ENCODE measurements at places on chromosomes 1 and 21.

GRCh38 chr1:145782272-145783099, 41.4 kb downstream of the RNF115 start:
- DNase-seq = no peak

GRCh38 chr1:186620566-186621350, 59.5 kb downstream of the PTGS2 start:
- DNase-seq = no peak

GRCh38 chr1:42684139-42684538, 1.9 kb downstream of the YBX1 start:
- DNase-seq = peak; percentile 15

DNA sequence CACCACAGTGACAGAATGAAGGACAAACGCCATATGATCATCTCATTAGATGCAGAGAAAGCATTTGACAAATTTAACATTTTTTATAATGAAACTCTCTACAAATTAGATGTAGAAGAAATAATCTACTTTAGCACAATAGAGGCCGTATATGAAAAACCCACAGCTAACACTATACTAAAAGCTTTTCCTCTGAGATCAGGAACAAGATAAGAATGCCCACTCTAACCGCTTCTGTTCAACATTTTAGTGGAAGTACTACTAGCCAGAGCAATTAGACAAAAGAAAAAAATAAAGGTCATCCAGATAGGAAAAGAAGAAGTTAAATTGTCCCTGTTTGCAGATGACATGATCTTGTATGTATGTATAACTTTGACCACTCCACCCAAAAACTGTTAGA, 109.7 kb downstream of the SLC35F3 start:
- DNase-seq = no peak

DNA sequence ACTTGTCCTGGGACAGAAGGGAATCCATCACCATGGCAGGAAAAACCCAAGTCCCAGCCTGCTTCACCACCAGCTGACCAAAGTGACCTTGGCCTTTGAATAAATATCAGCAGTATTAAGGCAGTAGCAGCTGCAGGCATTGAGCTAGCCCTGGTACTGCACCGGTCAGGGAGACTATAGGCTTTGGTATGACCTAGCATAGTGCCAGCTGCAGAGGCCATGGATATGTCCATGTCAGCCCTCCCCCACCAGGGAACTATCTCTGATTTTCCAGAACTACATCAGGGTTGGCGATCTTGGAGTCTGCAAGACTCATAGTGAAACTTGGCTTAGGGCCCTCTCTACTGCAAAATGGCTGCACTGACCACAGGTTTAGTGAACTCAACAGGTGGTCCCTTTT, 49.2 kb upstream of the FAM20B start:
- no peak for DNase-seq

- DNase-seq = no peak
Observed at GRCh38 chr1:206021008-206021625, 2.6 kb downstream of the CTSE start.

GRCh38 chr1:115184260-115184950, 95.1 kb upstream of the TSPAN2 start:
- DNase-seq = no peak

DNA sequence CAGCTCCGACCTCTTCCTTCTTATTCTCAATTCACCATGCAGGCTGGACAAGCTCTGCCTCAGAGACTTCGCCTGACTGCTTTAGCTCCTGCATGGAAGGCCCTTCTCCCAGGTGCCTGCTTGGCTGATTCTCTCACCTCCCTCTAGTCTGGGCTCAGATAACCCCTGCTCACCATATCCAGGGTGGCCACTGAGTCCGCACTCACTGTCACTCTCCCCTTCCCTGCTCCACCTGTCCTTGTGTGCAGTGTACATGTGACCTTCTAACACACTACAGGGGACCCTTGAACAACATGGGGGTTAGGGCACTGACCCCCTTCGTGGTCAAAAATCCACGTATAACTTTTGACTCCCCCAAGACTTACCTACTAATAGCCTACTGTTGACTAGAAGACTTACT, 14.4 kb upstream of the GALNT2 start:
- no peak for DNase-seq

GRCh38 chr1:247173431-247173830, 1.6 kb upstream of the ZNF124 start:
- no peak for DNase-seq

GRCh38 chr1:227449051-227449450, 114.3 kb upstream of the ZNF678 start:
- DNase-seq = peak; percentile 15

- DNase-seq = no peak
Observed at GRCh38 chr1:29338908-29339575, 102.7 kb downstream of the PTPRU start.

DNA sequence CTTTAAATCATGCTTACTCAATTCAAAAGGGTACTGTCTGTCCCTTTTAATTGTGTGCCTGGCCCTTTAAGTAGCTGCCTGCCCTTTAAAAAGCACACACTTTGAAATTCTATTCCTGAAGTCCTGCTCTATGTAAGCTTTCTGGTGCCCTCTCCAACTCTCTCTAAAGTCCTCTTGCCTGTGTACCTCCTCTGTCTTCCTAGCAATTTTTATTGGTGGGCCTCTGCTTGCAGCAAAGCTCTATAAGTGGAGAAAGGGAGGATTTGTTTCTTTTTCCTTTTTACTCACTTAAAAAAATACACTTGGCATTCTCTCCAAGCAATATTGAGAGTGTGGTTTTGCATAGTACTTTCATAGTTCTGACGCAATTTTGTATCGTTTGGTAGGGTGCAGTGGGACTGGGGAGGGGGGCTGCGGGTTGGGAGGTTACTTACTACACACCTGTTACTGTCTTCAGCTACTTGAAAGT, 135.4 kb downstream of the LMO4 start:
- DNase-seq = no peak

DNA sequence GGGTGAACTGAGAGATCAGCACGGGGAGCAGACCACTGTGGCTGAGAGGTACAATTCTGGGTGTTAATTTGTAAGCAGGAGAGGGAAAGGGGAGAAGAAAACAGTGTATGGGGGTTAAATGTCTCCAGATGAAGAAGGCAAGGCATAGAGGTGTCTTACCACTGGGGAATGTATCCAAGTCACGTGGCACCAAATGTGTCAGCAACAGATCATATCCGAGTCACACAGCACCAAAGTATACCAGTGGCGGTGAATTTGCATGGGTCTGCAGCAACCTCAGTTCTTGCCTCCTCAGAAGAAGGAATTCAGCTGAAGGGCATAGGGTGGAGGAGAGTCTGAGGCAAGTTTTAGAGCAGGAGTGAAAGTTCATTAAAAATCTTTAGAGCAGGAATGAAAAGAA, 21.2 kb upstream of the SYCP1 start:
- DNase-seq = no peak

GRCh38 chr1:12143631-12144155, 23.1 kb upstream of the TNFRSF1B start:
- peak; percentile 33 for DNase-seq

DNA sequence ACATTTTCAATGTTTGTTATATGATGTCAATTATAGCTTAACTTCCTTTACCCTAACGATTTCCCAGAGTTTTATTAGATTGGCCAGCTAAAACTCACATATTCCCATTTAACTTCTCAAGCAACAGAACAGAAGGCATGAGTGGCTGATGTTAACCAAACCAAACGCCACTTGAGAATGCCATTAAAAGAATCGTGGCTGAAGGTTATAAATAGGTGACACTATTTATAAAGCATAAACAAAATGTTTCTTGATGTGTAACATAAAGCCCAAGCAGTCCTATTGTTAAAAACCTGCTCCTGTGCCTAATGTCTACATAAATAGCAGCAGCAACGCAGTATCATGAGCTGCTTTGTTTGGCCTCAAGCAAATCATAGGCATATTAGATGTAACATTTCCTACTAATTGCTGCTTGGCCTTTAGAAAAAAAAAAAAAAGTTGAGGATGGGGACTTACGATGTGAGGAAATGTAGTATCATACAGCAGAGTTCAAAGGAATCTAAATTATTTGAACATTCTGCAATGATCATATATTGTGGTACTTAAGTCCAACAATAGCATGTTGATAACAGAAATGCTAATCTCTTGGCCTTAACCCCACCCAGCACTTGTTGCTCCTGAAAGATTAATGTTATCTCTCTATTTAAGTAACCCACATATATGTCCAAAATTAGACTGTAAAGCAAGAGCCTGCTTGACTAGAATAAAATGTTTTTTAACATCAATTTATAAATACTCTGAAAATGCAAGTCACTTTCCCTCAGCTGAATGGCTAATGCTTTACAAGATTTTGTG, 106.0 kb downstream of the ESRRG start:
- DNase-seq = no peak

DNA sequence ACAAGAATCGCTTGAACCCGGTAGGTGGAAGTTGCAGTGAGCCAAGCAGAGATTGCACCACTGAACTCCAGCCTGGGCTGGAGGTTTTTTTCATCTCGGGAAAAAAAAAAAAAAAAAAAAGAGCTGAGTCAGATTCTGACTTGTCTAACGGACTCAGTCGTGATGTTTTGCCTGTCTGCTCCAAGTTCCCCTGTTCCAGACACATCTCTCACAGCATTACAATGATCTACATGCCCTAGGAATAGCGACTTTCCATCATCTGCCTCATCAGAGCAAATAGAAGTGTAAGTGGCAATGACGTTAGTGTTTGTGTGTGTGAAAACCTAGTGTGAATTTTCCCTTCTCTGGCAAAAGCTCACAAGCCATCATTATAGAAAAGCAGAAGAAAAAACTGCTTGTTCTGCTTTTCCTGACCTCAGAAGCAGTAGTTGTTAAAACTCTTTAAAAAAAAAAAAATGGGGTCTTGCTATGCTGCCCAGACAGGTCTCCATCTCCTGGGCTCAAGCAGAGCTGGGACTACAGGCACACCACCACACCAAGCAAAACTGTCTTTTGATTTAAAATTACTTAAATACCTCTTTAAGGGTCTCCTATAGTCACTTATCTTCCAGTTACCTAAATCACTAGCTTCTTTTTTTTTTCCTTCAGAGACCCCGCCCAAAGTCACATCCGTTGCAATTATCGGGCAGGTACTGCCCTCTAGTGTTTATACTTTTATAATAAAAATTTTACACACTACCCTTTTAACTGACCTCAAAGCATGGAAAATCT, 37.3 kb downstream of the PLEKHO1 start:
- DNase-seq = peak; percentile 12

DNA sequence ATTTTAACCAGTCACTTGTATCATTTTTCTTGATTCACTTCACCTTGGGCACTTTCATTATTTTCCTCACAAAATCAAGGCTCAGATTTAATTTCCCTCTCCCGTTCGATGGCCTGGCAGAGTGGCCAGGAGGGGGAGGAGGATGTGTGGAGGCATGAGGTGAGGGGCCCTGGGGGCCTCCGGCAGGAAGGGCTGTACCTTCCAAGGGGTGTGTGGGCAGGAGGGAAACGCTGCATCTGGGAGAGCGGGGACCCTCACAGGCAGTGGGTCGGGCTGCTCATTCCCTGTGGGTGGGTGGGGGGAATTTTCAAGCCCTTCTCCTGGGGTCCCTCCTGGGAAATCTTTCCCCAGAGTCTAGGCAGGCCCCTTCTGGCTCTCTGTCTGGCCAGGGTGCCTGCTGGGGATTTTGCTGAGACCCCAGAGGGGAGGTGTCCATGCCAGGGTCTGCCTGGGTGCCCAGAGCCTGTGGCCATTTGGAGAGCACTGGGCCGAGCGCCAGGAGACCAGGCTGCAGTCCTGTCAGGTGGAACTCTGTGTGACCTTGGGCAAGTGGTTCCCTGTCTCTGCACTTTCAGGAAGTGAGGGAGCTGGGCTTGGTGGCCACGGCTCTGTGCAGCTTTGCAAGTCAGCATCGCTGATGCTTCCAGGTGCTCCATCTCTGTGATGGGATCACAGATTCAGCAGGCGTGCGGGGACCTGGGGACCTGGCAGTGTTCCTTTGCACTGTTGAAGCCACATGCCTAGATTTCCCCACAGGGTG, 81.9 kb upstream of the C1orf174 start:
- no peak for DNase-seq

DNA sequence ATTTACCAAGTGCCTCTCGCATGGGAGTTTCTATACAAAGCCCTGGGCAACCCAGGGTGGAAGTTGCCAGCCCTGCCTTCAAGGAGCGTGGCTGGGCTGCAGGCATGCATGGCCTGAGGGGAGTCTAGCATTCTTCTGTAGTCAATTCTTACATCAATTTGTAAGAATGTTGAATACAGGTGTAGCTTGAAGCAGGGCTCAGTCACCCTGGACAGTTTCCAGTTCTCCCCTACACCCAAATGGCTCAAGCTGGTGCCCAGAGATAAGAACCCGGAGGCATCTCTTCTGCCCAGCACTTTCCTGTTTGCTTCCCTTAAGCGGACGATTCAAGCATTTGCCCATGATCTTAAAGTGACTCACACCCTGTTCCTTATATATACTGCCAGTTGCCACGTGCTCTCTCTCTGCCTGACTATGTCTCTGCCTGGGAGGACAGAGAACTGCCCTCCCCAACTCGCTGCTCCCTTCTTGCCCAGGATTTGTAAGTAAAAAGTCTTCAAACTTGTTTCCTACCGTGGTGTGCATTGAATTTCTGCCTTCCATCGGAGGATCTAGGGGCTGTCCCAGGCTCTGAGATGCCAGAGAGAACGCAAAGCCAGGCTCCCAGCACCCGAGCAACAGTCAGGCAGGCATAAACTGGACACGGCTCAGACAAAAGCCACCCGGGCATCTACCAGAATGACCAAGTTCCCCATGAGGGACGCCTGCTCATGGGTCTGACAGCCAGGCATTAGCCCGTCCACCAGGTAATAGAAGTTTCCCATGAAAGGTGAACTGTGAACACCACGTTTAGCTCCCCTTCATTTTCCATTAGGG, 50.9 kb upstream of the AJAP1 start:
- no peak for DNase-seq

- DNase-seq = no peak
Observed at GRCh38 chr1:237140986-237141385, 99.0 kb downstream of the RYR2 start.

- DNase-seq = no peak
Observed at GRCh38 chr1:160534823-160535605, 12.0 kb upstream of the SLAMF6 start.

GRCh38 chr1:59057211-59057694, 239.6 kb upstream of the FGGY start:
- no peak for DNase-seq

GRCh38 chr1:118243269-118243668, 58.2 kb upstream of the SPAG17 start:
- DNase-seq = no peak

- DNase-seq = no peak
Observed at GRCh38 chr1:147822292-147822691, 61.9 kb upstream of the GJA5 start.

DNA sequence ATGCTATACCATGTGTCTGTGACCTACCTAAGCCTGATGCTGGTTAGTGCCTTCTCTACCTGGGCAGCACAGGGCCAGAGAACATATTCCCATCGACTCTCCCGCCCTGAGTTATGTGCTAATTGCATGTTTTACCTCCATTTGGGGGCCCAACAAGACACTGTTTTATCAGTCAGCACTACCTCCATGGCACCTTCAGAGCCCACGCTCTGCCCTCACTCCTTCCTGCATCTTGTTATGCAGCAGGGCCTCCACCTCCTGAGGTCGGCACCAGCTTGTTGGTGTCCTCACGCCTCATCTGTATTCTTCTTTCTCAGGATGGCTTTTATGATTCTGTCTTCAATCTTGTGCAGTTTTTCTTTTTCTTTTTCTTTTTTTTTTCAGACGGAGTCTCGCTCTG, 11.9 kb downstream of the WNT9A start:
- DNase-seq = no peak

- no peak for DNase-seq
Observed at GRCh38 chr1:183097438-183098051, 74.3 kb downstream of the LAMC1 start.
